ENCODE measurements at places on chromosomes 6 and 20.

GRCh38 chr6:101663100-101663499 is 269.6 kb downstream of the GRIK2 start:
- DNase-seq: no peak

DNA sequence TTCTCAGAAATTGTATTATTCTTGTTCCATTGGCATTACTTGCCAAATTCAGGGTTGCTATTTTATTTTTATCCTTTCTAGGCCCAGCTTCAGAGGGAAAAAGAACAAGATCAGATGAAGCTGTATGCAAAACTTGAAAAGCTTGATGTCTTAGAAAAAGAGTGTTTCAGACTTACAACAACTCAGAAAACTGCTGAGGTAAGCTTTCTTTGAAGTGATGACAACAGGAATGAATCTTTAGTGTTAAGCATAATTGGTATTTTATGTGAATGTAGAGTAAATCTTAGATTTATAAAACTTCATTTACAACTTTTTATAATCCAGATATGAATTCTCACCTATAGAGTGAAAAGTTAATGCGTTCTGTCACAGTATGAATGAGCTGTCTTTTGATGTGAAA is 58.4 kb downstream of the CEP57L1 start:
- no peak for DNase-seq

GRCh38 chr20:16562259-16562658 is 11.0 kb downstream of the KIF16B start:
- DNase-seq: no peak

DNA sequence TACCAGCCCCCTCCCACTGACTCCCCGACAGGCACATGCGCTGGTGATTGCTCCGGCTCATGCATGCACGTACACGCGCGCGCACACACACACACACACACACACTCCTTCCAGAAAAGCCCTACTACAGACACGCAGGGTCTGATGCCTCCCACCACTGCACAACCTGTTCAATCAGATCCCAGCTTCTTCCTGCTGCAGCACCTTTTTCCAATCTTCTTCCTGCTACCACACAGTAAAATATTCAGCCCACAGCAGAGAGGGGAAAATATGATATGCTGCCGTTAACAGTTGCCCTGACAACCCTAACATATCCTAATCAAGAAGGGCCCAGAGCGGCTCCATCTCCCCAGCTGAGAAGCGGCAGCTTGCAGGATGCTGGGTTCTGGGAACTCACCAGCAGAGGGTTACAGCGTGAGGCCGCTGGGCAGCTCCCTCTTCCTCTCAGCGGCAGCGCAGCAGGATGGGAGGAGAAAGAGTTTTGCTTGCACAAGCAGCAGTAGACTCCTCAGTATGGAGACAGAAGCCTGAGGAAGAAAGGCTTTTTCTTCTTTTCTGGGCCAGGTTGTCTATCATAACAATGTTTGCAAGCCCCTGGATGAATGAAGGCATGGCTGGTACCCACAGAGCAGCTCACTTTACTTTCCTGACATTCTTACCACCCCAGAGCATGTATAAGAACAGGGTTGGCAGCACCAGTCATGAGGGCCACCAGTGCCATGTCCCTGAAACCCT is 23.9 kb downstream of the MAP7 start:
- no peak for DNase-seq

- no peak for DNase-seq
These were observed 499.9 kb downstream of the TFAP2A start for GRCh38 chr6:9914951-9915350.

DNA sequence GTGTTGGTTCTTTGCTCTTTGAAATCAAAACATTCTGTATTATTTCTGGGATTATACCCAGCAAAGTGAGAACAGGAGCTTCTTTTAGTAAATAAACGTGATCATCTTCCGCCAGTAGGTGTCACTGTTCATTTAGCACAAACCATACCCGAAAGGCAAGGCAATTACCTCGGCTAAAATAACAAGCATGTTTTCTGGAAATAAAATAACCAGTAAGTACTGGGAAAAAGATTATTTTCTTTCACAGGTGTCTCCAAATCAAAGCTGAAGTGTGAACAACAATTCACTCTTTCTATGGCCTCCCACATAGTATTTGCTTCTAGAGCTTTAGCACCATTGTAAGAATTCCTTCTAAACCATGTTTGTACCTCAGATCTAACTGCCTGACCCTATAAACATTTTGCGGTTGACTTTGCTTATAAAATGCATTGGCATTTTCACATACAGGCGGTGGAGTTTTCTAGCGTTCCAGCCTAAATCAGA is 144.6 kb upstream of the AGPAT4 start:
- DNase-seq: peak; percentile 85

GRCh38 chr6:35148167-35148741 is 7.1 kb upstream of the TCP11 start:
- DNase-seq: no peak

DNA sequence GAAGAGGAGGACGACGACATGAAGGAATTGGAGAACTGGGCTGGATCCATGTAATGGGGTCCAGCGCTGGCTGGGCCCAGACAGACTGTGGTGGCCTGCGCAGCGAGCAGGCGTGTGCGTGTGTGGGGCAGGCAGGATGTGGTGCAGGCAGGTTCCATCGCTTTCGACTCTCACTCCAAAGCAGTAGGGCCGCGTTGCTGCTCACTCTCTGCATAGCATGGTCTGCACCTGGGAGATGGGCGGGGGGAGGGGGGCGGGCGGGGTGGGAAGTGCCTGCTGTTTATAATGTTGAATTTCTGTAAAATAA is 42.3 kb downstream of the CHMP4B start:
- no peak for DNase-seq

- no peak for DNase-seq
These were observed 610.1 kb upstream of the CDH4 start for GRCh38 chr20:60641879-60642447.

DNA sequence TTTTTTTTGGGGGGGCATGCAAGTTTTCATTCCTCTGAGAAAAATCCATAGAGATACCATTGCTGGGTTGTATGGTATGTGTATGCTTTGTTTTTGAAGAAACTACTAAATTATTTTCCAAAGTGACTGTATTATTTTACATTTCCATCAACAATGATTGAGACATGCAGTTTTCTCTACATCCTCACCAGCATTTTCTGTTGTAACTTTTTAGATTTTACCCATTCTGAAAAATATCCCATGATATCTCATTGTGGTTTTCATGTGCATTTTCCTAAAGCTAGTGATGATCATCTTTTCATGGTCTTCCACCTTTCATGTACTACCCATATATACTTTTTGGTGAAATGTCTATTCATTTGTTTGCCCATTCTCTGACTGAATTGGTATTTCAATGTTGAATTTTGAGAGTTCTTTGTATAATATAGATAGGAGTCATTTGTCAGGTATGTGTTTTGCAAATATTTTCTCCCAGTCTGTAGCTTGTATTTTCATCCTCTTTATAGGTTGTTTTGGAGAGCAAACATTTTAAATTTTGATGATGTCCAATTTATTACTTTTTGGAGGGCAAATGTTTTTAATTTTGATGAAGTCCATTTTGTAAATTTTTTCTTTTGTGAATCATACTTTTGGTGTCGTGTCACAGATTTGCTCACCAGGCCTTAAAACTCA is 827.5 kb upstream of the CITED2 start:
- no peak for DNase-seq

- DNase-seq: no peak
These were observed 838.0 kb downstream of the DHX35 start for GRCh38 chr20:39800111-39800510.

DNA sequence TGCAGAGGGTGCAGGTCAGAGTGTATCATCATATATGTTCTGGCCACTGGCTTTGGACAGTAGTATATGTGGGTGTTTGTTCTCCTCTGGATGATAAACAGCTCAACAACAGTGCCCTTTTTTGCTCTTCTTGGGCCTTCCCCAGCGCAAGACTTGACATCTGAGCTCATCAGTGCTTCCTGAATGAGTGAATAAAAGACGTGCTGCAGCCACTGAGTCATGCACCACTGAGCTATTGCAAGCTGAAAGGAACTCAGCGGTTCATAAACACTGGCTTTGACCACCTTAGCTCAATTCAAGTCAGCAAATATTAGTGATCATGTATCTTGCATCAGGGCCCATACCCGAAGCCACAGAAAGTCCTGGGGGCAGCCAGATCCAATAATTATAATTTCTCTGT is 105.3 kb upstream of the KCNG1 start:
- DNase-seq: no peak

- DNase-seq: no peak
These were observed 106.9 kb downstream of the FYN start for GRCh38 chr6:111766201-111766857.
